Amniotic epithelial cell (primary cell): ENCODE measurements at places on chromosomes 13 and 19.

- peak; percentile 4 for DNase-seq
Measured at GRCh38 chr13:90622541-90622940, 724.9 kb upstream of the MIR17HG start.

- DNase-seq: no peak
Measured at GRCh38 chr19:37817180-37817981, 38.0 kb upstream of the ZNF573 start.

GRCh38 chr13:31765138-31765785 is 25.9 kb downstream of the RXFP2 start:
- DNase-seq: peak; percentile 70

DNA sequence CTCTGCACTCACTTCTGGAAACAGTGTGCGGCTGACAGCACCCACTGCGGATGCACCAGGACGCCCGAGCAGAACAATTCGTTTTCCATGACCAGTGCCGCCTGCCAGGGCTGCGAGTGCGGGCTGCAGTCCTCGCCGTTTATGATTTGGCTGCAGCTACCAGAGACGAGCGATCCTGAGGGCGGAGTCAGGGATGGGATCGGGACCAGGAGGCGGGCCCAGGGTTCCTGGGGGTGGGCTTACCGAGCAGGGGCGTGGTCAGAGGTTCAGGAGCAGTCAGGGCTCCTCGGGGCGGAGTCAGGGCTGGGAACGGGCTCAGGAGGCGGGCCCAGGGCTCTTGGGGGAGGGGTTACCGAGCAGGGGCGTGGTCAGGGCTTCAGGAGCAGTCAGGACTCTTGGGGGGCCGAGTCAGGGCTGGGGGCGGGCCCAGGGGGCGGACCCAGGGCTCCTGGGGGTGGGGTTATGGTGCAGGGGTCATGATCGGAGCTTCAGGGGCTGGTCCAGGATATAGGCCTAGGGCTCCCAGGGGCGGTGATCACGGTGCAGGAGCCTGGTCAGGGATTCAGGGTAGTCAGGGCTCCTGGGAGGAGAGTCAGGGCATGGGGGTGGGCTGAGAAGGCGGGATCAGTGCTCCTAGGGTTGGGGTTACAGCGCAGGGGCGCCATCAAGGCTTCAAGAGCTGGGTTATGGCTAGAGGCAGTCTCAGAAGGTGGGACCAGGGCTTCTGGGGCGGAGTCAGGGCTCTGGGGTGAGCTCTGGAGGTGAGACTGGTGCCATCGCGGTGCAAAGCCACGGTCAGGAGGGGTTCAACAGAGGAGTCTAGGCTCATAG is 1.7 kb downstream of the KLK4 start:
- no peak for DNase-seq

DNA sequence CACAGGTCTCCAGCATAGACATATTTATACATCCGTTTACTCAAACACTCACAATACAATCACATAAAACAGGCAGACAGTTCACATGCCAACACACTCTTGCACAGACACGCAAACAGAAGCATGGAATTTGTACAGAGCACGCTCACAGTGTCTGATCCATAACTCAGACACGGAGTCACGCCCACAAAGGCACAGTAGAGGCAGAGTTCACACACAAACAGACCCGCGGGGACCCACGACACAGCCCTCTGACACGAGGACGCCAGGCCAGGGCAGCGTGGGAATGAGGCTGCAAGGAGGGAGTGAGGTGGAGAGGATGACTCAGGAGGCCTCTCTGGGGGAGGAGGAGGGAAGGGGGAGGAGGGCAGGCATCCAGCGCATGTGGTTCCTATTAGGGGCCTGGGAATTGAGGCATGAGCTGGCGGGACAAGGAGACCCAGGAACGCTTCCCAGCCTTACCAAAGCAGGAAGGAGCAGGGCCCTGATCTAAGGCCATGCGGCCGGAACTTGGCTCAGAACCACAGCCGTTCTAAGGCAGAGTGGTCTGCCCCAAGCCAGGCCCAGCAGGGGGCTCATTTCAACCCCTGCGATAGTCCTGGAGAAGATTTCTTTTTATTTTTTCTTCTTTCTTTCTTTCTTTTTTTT is 9.1 kb upstream of the OLFM2 start:
- DNase-seq: peak; percentile 91

DNA sequence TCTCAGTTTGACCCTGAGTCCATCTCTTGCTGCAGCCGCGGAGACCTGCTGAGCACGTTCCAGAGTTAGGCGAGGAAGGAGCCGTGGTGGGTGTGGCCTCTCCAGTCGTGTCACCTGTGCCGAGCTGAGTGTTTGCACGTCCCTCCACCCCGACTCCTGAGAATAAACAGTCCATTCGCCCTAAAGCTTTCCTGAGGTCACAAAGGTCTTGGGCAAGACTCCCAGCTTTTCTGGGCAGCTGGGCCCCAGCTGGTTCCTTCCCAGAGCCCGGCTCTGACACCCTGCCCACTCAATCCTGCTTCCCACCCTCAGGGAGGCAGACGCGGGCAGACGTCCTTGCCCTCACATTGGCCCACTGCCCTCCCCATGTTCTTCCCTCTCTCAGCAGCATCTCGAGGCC is 142.2 kb downstream of the KCTD15 start:
- no peak for DNase-seq

DNA sequence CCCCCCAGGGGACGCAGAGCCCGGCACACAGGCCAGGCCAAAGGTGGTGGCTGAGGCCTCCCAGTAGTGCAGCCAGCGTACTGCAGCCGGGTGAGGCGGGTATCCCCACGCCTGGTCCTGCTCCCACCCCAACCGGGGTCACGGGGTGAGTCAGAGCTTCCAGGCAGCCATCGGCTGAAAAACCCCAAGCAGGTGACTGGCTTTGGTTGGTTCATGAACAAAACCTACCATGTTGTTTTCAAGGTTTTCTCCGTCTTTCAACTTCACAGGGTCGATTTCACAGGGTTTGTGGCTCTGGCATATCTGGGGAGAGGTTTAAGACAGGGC is 42.1 kb upstream of the C13orf46 start:
- peak; percentile 40 for DNase-seq

DNA sequence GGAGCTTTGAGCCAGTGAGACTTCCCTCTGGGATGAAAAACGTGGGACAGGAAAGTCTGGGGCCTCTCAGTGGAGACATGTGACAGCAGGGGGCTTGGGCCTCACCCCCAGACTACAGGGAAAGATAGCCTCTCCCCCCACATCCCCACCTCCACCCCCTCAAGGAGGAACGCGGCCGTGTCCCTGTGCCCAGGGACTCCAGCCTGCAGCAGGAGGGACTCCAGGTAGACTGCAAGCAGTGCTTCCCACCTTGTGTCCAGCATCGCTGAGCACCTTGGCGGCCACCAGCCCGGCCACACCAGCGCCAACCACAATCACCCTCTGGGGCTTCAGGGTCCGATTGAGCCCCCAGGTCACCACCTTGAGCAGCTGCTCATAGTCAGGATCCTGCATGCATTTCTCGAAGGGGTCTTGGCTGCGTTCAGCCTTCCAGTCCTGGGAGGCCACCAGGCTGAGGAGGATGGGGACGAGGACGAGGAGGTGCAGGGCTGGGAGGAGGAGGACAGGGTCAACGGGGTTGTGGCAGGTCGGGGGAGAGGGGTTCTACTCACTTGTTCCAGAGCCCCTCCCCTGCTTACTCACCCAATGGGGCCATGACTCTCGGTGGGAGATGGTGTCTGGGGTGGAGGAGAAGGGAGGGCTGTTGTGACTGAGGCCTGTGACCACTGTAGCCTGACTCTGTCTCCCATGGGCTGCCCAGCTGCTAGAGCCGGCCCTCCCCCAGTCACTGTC is 955 bp downstream of the IL4I1 start:
- no peak for DNase-seq

DNA sequence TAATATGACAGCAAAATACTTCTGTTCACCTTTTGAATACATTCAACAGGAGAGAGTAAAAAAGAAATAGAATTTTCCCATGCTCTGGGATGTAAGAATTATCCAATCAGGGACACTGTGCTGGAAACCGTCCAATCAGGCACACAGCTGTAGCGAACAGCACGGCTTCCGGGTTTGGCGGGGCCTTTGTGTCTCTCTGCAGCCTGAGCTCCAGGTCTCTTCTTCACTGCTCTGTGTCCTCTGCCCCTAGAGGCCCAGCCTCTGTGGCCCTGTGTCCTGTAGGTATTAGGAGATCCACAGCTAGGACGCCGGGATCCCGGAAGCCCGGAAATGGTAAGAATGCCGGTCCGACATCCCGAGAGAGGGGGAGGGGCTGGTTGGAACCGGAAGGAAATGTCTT is 92.7 kb downstream of the ZNF737 start:
- no peak for DNase-seq

DNA sequence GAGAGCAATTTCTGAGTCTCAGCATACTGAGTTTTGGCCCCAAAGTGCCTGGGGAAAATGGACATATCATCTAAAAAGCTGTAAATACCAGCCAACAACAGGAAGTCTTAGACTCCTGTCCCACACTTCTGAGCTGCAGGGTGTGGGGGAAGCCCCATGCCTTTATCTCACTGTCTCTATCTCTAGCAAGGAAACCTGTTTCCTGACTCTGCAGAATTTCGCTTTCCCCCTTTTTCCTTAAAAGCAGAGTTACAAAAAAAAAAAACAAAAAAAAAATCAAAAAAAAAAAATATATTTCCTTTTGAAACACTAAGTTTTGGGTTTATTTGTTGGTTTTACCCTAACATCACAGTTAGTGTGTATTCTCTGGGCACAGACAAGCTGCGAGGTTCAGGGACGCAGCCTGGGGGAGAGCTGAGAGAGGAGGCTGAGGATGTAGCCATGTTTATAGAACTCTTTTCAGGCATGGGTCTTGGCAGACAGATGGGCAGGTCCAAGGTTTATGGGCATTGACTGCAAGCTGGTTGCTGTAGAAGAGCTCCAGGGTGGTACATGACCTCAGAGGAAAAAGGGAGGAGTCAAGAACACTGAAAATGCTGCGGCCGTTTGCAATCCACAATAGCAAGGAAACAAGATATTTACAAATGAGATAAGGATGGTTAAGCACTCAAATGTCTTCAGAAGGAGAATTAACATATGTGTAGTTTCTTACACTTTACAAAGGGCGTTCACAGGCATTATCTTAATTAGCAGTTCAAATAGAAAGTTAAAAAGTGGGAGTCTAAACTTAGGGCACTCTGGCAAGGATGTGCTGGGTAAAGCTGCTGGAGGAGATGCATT is 4.9 kb downstream of the MBNL2 start:
- DNase-seq: peak; percentile 76

GRCh38 chr19:42129399-42130253 is 2.6 kb downstream of the POU2F2 start:
- DNase-seq: no peak

DNA sequence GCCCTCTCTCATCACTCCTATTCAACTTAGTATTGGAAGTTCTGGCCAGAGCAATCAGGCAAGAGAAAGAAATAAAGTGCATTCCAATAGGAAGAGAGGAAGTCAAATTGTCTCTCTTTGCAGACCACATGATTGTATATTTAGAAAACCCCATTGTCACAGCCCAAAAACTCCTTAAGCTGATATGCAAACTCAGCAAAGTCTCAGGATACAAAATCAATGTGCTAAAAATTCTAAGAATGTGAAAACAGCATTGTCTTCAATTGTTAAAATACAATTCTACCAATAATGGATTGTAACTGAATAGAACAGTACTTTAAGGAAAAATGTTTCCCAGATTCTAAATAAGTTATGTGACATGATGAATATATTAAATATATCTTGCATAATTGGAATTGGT is 2269.2 kb upstream of the PCDH20 start:
- no peak for DNase-seq

DNA sequence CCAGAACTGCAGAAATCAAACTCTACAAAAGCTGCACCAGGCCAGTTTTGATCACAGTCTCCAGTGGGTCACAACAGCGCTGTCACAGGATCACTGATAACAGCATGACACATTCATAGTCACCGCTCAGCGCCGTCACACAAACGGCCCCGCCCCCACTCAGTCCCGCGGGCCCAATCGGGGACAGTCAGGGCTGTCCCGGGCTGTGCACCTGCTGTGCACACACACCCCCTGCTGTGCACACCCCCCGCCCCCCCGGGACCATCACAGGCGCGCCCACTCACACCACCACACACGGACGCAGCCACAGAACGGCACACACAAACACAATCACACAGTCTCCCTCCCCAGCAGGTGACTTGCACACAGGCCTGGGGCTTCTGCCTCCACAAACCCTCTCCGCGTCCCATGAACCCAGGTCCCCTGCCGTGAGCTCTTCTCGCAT is 435 bp upstream of the ZNF382 start:
- DNase-seq: no peak

GRCh38 chr19:39506944-39507714 is 7.8 kb upstream of the SELENOV start:
- DNase-seq: peak; percentile 58

GRCh38 chr13:112530861-112531260 is 57.1 kb downstream of the TUBGCP3 start:
- no peak for DNase-seq

DNA sequence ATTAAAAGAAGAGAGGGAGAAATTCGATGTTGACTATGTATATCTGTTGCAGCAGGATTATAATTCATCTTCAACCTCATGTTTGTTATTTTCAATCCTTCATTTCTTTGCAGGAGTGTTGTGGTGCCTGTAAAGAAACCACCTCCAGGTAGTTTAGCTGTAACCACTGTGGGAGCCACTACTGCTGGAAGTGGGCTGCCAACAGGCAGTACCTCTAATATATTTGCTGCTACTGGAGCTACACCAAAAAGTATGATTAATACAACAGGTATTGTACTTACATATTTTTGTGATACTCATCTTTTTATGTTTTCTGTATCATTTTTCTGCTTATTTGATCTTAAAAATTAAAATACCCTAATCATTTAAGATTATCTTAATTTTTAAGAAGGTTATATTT is 266.5 kb downstream of the NBEA start:
- DNase-seq: no peak

GRCh38 chr19:16160943-16161560 is 12.3 kb downstream of the CIB3 start:
- peak; percentile 70 for DNase-seq
